Tibial nerve (tissue), 4 donors: ENCODE measurements at places on chromosomes 3 and 15. TPM values are rescaled to one million over a fixed set of nuclear protein-coding genes. Genes with fewer than 3 reads are reported as not detected.

CPNE9 gene
- total RNA-seq, result not detected

GRCh38 chr3:168030577-168030976, 65.1 kb downstream of the GOLIM4 start:
- no peak overlapping the region for H3K27ac ChIP-seq
- no peak for DNase-seq
- no peaks in the 10 kb centered on the region for H3K36me3 ChIP-seq
- H3K4me1 ChIP-seq, result peaks cover 7% of the 10 kb centered on the region
- no peak overlapping the region for H3K4me3 ChIP-seq

- no peak overlapping the region for H3K27ac ChIP-seq
- no peaks in the 10 kb centered on the region for H3K4me1 ChIP-seq
- no peaks in the 10 kb centered on the region for H3K36me3 ChIP-seq
These were observed 211.5 kb downstream of the NECTIN3 start for GRCh38 chr3:111283165-111283564.

DNA sequence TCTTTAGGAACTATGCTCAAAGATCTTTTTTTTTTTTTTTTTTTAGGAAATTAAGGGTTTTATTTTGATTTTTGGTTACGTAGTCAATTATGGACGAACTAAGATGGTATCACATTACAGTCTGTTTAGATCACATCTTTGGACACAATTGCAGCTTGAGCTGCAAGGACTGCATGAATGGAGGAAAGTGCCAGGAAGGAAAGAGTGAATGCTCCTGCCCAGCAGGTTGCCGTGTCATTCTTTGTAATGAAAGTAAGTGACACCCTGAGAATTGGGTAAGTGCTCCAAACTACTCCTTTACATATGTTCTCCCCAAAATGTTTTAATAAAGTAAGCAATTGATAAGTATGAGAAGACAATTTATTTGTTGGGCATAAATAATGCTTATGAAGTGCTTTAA, 716.5 kb upstream of the GOLIM4 start:
- H3K27me3 ChIP-seq, result no peaks in the 10 kb centered on the region
- H3K27ac ChIP-seq, result no peak overlapping the region
- H3K36me3 ChIP-seq, result no peaks in the 10 kb centered on the region
- H3K4me1 ChIP-seq, result no peaks in the 10 kb centered on the region
- no peak overlapping the region for H3K4me3 ChIP-seq

PLA2G4F gene
- not detected for total RNA-seq

- no peaks in the 10 kb centered on the region for H3K27me3 ChIP-seq
- H3K4me3 ChIP-seq, result no peak overlapping the region
- H3K27ac ChIP-seq, result no peak overlapping the region
- DNase-seq, result no peak
- H3K4me1 ChIP-seq, result no peaks in the 10 kb centered on the region
These were observed 79.9 kb upstream of the ONECUT1 start for GRCh38 chr15:52870015-52870414.

SMCO1 gene
- not detected for total RNA-seq

DNA sequence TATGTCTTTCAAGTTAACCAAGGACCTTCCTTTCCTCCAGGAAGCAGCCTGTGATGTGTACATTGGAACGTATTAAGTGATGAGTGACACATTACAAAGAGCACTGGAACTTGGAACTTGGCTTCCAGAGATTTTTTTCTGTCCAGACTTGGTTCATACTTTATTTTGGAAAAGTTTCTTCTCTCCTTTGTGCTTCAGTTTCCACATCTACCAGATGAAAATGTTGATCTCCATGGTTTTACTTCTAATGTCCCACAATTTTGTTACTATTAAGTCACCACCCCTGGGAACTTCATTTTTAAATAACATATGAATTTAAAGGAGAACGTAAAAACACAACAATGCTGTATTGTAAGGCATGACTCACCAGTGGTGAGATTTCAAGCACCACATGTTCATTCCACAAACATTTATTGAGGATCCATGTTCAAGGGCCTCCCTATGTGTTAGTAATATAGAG, 290.7 kb upstream of the LMCD1 start:
- H3K36me3 ChIP-seq, result no peaks in the 10 kb centered on the region
- no peaks in the 10 kb centered on the region for H3K27me3 ChIP-seq

DNA sequence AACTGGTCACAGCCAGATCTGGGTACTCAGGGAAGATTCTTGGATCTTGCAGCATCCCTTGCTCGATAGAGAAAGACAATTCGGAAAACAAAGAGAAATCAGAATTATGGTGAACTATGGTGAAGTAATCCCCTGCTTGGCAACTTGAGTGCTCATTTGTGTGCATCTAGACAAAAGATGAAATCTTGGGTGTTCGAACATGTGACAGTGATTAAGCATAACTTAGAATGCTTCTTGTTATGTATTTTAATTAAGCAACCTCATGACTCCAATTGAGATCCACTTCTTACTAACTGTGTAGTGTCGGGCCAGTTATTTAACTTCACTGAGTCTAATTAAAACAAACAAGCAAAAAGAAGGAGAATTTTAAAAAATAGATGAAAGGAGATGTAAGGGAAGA, 56.5 kb downstream of the ZNF385D start:
- no peaks in the 10 kb centered on the region for H3K27me3 ChIP-seq
- DNase-seq, result no peak
- H3K4me3 ChIP-seq, result no peak overlapping the region
- no peak overlapping the region for H3K27ac ChIP-seq
- H3K36me3 ChIP-seq, result no peaks in the 10 kb centered on the region
- no peaks in the 10 kb centered on the region for H3K4me1 ChIP-seq

DNA sequence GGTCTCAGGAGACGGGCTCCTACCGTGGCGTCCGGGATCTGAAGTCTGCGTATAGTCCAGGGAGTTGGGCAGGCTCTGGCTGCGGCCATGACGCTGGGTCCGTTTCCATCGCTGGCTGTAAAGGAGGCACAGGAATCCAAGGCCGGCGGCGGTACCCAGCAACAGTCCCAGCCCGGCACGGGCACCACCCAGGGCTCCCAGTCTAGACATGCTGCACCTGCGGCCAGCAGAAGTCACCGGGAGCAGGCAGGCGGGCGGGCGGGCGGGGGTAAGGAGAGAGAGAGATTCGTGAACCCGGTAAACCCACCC, 526 bp downstream of the RMDN3 start:
- no peaks in the 10 kb centered on the region for H3K27me3 ChIP-seq
- peak overlapping the region; percentile 88 for H3K27ac ChIP-seq
- no peak for DNase-seq

RHOV gene
- 0.60 TPM for total RNA-seq

- no peak overlapping the region for H3K27ac ChIP-seq
- H3K4me3 ChIP-seq, result no peak overlapping the region
- peaks cover 10% of the 10 kb centered on the region for H3K4me1 ChIP-seq
- H3K27me3 ChIP-seq, result no peaks in the 10 kb centered on the region
- H3K36me3 ChIP-seq, result no peaks in the 10 kb centered on the region
These were observed 78.4 kb downstream of the CHL1 start for GRCh38 chr3:274927-275326.

C3orf52 gene
- total RNA-seq, result 4.6 TPM

GRCh38 chr3:157444797-157445184, 8.1 kb downstream of the PTX3 start:
- H3K27me3 ChIP-seq, result no peaks in the 10 kb centered on the region
- no peak overlapping the region for H3K27ac ChIP-seq
- DNase-seq, result no peak
- no peaks in the 10 kb centered on the region for H3K36me3 ChIP-seq
- no peaks in the 10 kb centered on the region for H3K4me1 ChIP-seq
- H3K4me3 ChIP-seq, result no peak overlapping the region

- no peak overlapping the region for H3K27ac ChIP-seq
- H3K4me1 ChIP-seq, result peaks cover 5% of the 10 kb centered on the region
- no peak overlapping the region for H3K4me3 ChIP-seq
These were observed 17.8 kb upstream of the ZFYVE19 start for GRCh38 chr15:40789119-40789518.

ALAS1 gene
- total RNA-seq, result 31.0 TPM

DNA sequence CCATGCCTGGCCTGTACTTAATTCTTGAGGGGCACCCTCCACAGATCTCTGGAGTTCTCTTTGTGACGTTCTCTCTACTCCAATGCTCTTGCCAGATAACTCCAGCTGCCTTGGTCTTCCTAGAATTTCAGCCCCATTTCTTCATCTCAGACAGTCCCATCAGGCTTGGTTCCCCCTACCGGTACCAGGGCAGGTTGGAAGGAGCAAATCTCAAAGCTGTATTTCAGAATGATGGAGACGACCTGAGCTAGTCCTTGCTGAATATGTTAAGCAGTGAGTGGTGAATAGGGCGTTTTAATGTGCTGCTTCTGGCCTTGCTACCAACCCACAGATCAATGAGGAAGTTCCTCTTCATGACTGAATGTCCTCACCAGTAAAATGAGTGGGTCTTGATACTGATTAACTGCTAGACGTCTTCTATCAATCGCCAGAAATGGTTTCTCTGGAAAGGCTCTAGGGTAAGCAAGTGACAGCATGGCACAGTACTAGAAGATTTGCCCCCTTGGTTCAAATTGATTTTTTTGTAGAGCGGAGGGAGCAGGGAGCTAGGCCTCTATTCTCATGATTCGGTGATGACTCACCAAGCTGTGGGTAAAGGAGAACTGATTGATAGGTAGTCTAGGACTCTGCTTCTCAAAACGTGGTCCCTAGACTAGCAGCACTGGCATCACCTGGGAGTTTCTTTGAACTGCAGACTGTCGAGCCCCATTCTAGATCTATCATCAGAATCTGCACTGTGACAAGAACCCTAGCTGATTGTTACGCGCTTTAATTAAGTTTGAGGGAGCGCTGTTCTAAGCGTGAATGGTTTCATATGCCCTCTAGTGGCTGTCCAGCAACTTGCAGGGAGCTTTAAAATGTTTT, 67.8 kb downstream of the UBP1 start:
- no peak overlapping the region for H3K27ac ChIP-seq
- peaks cover 8% of the 10 kb centered on the region for H3K4me1 ChIP-seq
- DNase-seq, result peak; percentile 56
- H3K4me3 ChIP-seq, result no peak overlapping the region
- H3K36me3 ChIP-seq, result no peaks in the 10 kb centered on the region
- H3K27me3 ChIP-seq, result no peaks in the 10 kb centered on the region

DNA sequence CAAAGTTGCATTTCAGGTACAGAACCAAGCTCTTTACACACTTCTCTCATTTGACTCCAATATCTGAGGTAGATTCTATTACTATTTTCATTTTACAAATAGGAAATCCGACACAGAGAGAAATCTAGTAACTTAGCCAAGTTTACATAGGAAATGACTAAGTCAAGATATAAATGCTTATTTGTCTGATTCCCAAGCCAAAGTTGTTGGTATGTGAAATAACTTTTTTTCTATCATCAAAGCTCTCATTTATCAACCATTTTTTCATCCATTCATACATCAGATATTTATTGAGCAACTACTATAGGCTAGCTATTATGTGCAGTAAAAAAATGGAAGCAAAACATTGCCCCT, 89.2 kb upstream of the MITF start:
- H3K27me3 ChIP-seq, result no peaks in the 10 kb centered on the region
- no peak overlapping the region for H3K27ac ChIP-seq
- no peak overlapping the region for H3K4me3 ChIP-seq
- H3K4me1 ChIP-seq, result no peaks in the 10 kb centered on the region

MYZAP gene
- total RNA-seq, result 0.98 TPM

DNA sequence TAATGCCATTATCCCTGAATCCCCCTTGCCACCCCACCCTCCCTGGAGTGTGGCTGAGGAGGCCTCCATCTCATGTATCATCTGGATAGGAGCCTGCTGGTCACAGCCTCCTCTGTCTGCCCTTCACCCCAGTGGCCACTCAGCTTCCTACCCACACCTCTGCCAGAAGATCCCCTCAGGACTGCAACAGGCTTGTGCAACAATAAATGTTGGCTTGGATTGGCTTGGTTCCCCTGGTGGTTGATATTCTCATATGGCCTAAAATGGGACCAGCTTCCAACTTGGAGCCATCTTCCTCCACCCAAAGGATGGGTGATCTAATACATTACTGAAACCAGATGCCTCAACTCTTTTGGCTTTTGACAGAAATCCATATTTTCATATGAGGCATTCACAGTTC, 34.9 kb downstream of the VIPR1 start:
- H3K27ac ChIP-seq, result no peak overlapping the region
- H3K36me3 ChIP-seq, result no peaks in the 10 kb centered on the region
- DNase-seq, result no peak

ZNF80 gene
- not detected for total RNA-seq

DNA sequence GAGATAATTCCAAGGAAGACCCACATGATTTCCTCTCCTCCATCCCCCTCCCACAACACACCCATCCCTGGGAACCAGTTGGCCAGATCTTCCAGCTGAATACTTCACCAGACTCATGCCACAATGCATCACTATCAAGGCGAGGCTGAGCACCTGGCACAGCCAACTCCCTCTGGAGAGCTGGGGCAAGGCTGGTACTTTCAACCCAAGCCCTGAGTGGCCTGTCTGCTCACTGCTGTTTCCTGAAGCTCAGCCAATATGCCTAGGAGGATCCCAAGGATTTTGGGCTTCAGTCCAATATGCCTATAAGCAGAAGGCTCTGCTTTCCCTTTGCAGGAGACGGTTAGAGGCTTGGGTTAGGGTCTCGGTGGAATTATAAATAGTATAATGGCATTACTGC, 90.9 kb upstream of the NEO1 start:
- H3K4me3 ChIP-seq, result no peak overlapping the region
- DNase-seq, result no peak
- no peaks in the 10 kb centered on the region for H3K27me3 ChIP-seq
- H3K4me1 ChIP-seq, result no peaks in the 10 kb centered on the region
- H3K36me3 ChIP-seq, result no peaks in the 10 kb centered on the region

AADACL2 gene
- total RNA-seq, result not detected

- no peaks in the 10 kb centered on the region for H3K4me1 ChIP-seq
- no peak overlapping the region for H3K4me3 ChIP-seq
- DNase-seq, result no peak
- no peaks in the 10 kb centered on the region for H3K27me3 ChIP-seq
- no peaks in the 10 kb centered on the region for H3K36me3 ChIP-seq
- no peak overlapping the region for H3K27ac ChIP-seq
These were observed 183.2 kb downstream of the P3H2 start for GRCh38 chr3:189937302-189938127.

DZIP1L gene
- total RNA-seq, result 40.2 TPM

GRCh38 chr3:30649572-30650318, 43.3 kb downstream of the TGFBR2 start:
- H3K4me3 ChIP-seq, result no peak overlapping the region
- no peak overlapping the region for H3K27ac ChIP-seq
- H3K36me3 ChIP-seq, result no peaks in the 10 kb centered on the region
- H3K27me3 ChIP-seq, result no peaks in the 10 kb centered on the region
- no peak for DNase-seq
- peaks cover 71% of the 10 kb centered on the region for H3K4me1 ChIP-seq
